ENCODE measurements at places on chromosomes 7 and 10.

GRCh38 chr7:66187905-66188304 is 17.2 kb upstream of the TPST1 start:
- DNase-seq: peak; percentile 32

DNA sequence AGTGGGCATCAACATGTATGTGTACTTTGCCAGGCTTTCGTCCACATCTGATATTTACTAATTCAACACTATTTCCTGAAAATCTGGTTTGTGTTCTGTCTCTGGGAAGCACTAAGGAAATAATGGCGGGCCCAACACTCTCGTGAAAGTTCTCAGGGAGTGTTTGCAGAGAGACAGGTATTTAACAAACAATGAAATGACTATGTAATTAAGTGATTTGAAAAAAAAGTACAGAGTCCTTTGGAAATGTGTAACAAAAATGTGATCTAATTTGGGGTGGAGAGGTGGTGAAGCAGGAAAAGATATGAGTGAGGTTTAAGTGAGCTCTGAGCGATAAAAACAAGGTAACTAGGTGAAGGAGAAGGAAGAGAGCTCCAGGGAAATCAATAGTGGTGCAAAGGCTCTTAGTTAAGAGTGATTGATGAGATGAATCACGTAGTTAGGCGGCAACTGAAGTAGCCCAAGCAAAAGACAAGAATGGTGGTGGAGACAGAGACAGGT is 95.3 kb upstream of the DNAJB12 start:
- DNase-seq: no peak

GRCh38 chr10:58674251-58674650 is 161.6 kb downstream of the BICC1 start:
- no peak for DNase-seq

DNA sequence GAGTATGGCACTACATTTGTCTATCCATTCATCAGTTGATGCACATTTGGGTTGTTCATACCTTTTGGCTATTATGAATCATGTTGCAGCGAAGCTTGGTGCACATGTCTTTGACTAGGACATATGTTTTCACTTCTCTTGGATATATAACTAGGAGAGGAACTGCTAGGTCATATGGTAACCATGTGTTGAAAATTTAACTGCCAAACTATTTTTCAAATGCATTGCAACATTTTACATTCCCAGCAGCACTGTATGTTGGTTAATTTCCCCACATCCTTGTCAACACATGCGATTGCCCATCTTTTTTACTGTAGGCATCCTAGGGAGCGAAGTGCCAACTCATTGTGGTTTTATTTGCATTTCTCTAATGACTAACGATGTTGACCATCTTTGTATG is 183.4 kb downstream of the PRKCQ start:
- DNase-seq: peak; percentile 57

GRCh38 chr7:28840592-28840995 is 117.5 kb downstream of the TRIL start:
- no peak for DNase-seq

DNA sequence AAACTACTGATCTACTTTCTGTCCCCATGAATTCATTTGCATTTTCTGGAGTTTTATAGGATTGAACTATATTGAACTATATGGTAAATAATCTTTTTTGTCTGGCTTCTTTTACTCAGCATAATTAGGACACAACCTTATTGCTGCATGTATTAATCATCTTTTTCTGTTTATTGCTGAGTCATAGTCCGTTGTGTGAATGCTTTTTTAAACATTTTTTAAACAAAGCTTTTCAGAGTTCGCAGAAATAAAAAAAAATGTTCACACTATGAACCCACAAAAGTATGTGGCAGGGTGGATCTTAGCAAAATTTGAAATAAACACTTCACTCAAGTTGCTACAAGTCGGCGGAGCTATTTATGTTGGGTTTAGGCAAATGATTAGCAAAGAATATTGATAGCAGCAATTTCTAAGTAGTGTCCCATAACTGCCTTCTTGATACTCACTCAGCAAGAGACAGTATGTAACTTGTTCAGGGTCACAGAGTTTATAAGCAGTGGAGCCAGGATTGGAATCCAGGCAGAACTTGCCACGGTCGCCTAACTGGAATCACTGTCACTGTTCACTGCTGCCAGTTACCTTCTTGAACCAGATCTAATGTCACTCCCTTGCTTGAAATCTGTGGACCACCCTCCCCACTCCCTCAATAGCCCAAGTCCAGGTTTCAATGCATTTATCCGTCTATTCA is 5.6 kb downstream of the CH25H start:
- no peak for DNase-seq

DNA sequence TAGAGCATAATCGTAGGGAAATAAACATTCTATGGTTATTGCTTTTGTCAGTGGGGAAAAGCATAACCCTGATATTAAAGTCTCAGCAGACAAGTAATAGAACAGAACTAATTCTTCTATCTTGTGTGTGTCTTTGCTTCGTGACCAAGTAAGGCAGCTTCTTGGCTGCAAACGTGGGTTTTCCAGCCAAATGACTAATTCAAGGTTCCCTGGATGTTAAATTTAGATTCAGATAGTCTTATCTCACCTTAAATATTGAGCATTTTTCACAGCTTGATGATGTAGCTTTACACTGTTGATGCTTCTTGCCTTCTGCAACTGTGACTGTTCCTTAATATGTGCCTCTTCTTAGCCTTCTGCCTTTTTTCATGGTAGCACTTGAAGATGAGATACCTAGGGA is 113.0 kb downstream of the EXOC4 start:
- no peak for DNase-seq

- peak; percentile 45 for DNase-seq
Observed at GRCh38 chr10:100879741-100880360, 32.9 kb upstream of the SLF2 start.

- no peak for DNase-seq
Observed at GRCh38 chr10:50438049-50438936, 185.5 kb downstream of the SGMS1 start.

DNA sequence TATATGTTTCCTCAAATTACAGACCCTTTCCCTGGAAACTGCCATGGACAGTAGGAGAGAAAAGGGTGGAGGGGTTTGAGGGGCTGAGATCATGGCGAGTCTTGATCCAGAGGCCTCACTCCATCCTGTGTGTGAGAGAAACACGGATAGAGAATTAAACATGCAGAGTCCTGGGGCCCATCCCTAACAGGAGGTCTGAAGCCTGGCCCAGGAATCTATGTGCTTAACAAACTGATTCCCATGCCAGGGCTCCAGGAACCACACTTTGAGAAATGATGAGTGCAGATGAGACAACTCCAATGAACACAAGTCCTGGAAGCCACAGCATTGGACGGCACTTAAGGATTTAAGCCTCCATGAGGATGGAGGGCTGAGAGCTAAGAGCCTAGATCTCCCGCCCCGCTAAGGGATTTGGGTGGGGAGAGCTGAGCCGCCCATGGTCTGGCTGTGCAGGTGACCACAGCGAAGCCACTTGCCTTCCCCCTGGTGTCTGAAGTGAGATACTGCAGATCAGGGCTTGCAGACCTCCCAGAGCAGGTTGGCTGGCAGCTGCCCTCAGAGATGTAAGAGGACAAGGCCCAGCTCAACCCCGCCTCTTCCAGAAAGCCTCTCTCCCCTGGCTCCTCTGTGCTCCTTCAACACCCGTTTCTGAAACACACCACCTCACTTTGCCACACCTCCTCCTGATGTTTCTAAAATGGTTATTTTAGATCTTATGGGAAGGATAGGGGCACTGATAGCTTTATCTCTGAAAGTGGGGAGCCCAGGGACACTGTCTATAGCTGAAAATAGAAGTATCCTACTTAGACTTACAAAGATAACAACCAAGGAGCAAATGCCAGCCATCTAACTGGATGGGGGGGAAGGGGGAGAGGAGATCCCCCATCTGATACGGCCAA is 24.8 kb upstream of the EIF5AL1 start:
- peak; percentile 82 for DNase-seq

DNA sequence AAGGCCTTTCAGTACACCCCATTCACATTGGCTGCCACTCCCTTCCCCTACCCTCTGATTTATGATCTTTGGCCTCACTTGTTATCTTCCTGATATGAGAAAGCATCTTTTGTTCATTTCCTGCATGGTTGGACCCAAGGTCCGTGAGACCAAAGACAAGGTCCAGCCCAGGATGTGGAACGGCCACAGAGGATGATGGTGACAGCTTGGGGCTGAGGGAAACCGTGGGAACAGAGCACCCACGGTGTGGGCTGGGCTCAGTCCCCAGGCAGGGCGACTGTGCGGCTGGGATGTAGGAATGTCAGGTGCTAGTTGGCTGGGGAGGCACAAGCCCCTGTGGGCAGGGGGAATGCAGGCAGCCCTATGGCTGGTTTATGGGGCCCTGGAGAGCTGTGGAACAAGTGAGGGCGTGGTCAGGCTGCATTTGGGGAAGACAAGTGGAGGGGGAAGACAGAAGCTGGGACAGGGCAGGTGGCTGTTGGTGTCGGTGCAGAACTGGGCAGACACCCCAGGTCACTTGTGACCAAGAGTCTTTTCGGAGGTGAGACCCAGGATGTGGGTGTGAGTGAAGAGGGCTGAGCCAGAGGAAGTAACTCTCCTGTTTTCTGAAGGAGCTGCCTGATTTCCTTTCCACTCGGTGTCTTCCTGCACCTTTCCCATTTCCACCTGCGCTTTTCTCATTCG is 51.7 kb upstream of the IGFBP3 start:
- no peak for DNase-seq

DNA sequence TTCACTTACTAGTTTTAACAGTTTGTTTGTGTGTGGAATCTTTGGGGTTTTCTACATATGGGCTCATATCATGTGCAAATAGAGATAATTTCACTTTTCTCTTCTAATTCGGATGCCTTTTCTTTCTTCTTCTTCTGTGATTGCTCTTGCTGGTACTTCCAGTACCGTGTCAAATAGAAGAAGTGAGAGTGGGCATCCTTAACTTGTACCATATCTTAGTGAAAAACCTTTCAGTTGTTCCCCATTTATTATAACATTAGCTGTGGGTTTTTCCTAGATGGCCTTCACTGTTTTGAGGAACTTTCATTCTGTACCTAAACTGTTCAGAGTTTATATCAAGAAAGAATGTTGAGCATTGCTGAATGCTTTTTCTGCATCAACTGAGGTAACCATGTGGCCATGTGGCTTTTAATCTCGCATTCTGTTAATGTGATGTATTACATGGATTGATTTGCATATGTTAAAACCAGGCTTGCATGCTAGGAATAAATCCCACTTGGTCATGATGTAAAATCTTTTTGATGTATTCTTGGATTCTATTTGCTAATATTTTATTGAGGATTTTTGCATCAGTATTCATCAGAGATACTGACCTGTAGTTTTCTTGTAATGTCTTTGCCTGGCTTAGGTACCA is 78.7 kb downstream of the FAM107B start:
- DNase-seq: no peak

DNA sequence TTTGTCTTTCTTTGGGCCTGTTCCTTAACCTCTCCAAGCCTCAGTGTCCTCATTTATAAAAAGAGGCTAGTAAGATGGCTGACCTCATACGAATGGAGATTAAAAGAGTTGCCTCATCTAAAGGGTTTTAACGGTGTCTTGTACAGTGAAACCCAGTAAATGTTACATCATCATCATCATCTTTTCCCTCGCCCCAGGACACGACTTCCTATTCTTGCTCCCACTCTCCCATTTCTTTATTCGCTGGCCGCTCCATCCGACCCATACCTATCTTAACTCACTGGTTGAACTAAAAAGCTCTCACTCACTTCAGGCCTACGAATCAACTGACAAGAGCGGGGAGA is 554 bp downstream of the FRA10AC1 start:
- no peak for DNase-seq

GRCh38 chr10:58756130-58756719 is 243.6 kb downstream of the BICC1 start:
- no peak for DNase-seq

GRCh38 chr10:125550362-125550761 is 132.6 kb downstream of the TEX36 start:
- peak; percentile 35 for DNase-seq

DNA sequence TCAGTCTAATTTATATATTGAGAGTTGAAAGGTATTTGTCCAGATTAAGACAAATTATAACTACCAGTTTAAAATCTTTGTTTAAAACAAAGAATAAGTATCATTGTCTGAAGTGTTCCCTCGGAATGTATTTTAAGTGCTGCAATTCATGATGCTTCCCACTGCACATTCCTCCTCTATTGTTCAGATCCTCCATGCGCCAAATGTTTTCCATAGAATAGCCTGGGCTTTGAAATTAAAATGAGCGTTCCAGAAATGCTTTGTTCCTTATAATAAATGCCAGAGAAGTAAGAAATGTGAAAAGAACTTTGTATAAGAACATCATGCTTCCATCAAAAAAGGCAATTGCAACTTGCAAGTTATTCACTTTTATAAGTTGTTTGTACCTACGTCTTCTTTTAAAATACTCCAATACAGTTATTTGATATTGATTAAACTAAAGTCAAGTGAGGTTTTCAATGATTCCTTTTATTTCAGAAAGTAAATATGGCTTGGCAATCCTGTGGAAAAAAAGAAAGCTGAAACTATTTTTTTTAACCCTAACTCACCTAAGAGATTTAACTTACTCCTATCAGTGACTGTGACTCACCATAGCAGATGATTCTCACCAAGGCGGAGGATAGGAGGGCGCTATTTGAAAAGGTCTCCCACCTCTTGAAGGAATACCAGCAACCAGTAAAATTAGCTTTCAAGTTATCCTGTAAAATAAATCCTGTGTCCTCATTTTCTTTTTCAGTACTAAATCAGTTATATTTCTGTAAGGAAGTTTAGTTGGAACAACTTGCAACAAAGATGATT is 85.8 kb downstream of the CTNNA3 start:
- DNase-seq: peak; percentile 51

DNA sequence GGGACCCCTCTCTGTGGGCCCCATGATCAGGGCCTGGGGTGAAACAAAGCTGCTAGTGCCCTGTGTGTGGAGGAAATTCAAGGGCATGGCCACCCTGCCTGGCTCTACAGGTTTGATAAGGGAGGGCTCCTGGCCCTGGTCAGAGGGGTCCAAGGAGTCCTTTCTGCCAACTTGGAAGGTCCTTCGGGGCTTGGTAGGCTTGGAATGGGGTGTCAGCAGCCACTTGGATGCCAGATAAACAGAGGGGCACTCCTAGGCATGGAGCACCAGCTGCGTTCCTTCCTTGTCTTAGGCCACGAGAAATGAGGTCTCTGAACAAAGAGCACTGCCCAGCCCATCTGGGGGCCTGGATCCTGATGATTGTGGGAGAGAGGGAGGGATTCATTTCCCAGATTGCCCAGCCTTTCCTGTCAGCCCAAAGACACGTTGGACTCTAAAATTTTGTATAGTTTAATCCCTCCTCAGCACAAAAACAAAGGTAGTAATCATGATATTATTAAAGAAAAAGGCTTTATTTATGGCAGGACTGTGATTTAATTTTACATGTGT is 5.1 kb downstream of the MTURN start:
- peak; percentile 42 for DNase-seq

DNA sequence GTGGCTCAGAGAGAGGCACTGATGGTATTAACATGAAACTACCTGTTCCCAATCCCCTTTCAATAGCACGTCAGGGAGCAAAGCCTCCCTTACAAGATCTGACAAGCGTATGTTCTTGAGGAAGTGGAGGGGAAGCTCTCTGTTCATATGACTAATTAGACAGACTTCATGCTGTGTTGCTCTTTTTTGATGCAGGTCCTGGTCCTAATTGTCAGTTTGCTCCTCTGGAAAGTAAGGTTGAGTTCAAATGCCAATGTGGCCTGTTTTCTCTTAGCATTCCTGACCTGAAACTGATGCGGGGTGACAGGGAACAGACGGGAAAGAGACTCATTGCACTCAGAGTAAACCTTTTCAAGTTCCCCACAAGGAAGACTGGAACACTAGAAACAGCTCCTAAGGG is 27.0 kb upstream of the TBX20 start:
- peak; percentile 93 for DNase-seq
